ENCODE measurements at places on chromosomes 13 and 19.

GRCh38 chr13:53159431-53159830 is 130.8 kb downstream of the OLFM4 start:
- DNase-seq: no peak

DNA sequence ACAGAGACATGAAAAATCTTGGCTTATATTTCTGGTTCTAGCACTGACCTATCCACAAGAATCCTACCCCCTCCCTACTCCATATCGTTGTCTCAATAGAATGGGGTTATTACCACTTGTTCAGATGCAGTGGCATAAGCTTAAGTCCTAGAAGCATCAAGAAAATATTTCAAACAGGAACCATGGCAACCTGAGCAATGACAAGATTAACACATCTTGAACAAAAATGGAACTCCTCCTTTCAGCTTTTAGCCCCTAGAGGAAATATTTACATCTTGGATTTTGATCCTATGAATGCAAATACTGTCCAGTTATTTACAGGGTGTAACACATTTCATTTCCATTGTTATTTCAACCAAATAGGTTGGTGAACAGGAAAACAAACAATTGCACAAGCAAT is 46.1 kb upstream of the TSC22D1 start:
- DNase-seq: no peak

DNA sequence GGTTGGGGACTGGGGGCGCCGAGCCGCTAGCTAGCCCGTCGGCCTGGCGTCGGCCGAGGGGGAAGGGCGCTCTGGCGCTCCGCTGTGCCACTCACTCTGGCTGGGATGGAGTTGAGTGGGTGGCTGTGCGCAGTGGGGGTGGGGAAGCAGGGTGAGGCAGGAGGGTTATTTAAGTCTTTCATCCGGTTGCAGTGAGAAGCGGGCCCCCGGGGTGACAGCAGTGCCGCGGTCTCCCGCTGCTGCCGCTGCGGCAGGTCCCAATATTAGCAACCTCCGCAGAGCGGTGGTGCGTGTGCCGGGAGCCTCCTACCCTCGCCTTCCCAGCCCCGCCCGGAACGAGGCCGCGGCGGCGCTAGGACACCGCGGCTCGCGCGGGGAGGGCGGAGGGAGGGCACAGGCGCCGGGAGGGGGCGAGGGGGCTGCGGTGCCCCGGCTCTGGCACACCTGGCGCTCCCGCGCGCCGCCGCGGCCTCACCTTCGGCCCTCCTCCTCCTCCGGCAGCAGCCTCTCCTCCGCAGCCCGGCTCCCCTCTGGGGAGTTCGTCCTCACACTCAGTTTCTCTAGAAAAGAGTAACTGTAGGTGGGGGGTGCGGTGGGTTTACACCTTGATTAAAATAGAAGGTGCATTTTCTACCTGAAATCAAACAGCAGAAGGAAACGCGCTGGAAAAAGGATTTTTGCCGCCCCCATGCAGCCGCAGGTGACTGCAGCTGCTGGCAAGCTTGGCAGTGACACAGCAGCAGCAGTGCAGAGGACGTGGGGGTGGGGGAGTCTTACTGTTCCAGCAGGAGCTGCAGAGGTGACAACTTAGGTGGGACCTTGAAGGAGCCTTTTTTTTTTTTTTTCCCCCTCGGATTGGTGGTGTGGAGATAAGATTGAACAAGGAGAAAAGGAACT is 4.5 kb downstream of the FGF9 start:
- peak; percentile 19 for DNase-seq

DNA sequence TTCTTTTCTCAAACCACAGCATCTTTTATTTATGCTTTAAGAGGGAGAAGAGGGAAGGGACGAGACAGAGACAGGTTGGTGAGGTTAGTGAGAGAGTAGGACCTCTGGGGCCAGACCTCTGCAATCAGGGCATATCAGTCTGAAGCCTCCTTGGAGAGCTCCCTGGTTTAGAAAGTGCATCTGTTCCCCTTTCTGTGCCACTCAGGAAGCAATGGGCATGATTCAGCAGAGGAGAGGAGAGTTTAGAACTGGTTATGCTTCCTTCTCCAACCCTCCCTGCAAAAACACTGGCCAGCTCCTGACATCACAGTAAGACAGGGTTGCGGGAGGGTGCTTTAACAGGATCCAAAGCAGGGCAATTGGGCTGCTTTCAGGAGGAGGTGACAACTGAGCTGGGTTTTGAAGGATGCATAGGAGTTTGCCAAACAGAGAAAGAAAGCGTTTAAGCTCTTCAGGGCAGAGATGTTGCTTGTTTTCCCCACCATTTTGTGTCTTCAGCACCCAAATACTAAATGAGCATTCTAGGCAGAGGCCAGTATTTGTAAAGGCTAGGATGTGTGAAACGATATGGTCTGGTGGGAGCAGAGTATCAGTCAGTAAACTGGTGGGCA is 33.1 kb downstream of the CERS4 start:
- DNase-seq: no peak

DNA sequence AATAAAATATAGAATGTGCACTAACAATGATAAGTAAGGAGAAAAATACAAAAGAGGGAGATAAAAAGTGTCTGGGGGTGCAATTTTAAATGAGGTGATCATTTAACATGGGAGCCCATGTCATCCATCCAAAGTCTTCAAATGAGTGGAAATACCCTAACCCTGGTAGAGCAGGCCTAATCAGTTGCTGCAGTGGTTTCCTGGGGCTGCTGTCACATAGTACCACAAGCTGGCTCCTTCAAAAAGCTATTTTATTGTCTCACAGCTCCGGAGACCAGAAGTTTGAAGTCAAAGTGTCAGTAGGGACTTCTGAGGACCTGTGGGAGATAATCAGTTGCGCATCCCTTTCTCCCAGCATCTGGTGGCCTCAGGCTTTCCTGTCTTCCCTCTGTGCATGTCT is 717.9 kb downstream of the DIAPH3 start:
- no peak for DNase-seq

DNA sequence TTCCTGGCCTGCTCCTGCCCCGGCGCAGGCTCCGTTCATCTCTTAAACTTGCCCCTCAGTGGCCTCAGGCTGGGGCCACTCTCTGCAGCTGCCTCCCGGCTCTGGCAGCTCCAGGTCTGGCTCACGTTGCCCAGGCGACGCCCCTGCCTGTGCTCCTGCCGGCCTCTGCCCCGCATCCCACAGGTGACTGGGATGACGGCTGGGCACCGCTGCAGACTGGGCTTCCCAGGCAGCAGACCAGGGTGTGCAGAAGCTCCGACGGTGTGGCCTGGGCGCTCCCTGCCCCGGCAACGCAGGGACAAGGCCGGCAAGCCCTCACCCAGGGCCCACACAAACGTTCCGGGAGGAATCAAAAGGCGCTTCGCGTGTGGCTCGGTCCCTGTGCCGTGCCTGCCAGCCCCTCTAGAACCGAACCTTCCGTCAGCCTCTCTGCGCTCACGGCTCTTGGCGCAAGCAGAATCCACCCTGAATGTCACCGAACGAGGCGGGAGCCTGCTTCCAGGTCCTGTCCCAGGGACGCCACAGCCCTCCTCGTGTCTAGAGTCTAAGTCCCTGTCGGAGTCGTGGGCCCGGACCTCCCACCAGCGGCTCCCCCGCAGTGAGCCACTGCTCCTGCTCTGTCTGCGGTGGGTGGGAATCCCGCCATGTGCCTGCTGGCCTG is 64.8 kb downstream of the MLLT1 start:
- DNase-seq: no peak

DNA sequence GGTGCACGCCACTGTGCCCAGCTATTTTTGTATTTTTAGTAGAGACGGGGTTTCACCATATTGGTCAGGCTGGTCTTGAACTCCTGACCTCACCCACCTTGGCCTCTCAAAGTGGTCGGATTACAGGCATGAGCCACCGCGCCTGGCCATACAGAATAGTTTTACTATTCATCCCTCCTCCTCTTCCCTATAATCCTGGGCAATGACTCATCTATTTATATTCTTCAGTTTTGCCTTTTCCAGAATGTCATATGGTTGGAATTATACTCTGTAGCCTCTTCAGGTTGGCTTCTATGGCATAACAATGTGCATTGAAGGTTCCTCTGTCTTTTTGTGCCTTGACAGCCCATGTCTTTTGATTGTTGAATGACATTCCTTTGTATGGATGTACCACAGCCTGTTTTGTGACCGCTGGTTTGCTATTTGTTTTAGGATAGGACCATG is 22.2 kb upstream of the LRP3 start:
- no peak for DNase-seq

GRCh38 chr19:18269070-18269723 is 5.1 kb downstream of the IQCN start:
- no peak for DNase-seq

GRCh38 chr13:72126424-72126823 is 259.4 kb upstream of the DACH1 start:
- no peak for DNase-seq

- no peak for DNase-seq
Observed at GRCh38 chr19:28823338-28823961, 389.5 kb downstream of the UQCRFS1 start.

Data from GM12892 (cell line).